ENCODE measurements at places on chromosomes 13 and 19.

GRCh38 chr19:14439014-14439413 is 5.9 kb downstream of the PKN1 start:
- DNase-seq = no peak

GRCh38 chr13:45713721-45714120 is 11.6 kb downstream of the CBY2 start:
- DNase-seq = no peak

- DNase-seq = no peak
Measured at GRCh38 chr13:97538203-97538602, 104.2 kb downstream of the RAP2A start.

GRCh38 chr13:45120967-45121831 is 889 bp downstream of the GTF2F2 start:
- peak; percentile 9 for DNase-seq

- no peak for DNase-seq
Measured at GRCh38 chr13:99157046-99157445, 43.6 kb upstream of the UBAC2 start.

DNA sequence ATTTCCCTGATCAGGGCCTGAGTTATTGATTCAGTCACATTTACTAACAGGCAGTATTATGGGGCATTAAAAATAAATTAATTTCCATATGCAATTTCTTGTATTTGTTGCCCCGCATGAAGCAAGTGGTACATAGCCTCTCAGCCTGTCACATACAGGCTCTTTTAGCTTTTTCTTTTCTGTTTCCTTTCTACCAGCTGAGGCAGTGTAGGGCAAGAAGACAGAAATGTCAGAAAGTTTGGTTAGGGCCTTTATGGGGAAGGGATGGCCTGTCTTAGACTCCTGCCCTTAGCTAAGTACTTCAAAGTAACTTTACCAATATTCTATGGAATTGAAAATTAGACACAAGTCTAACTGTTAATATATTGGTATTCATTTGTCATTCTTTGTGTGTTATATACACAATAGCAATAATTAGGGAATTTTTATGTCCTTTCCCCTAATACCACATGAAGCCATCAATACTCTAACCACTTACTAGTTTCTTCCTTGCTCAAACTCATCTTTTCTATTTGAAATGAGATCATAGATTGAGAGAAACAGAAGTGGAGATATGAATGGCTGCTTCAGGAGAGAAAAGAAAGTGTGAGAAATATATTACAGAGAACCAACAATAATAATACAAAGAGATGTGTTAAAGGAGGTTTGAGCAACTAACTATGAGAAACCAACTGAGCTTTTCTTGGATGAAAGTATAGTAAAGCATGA is 669.6 kb downstream of the PCDH17 start:
- no peak for DNase-seq

DNA sequence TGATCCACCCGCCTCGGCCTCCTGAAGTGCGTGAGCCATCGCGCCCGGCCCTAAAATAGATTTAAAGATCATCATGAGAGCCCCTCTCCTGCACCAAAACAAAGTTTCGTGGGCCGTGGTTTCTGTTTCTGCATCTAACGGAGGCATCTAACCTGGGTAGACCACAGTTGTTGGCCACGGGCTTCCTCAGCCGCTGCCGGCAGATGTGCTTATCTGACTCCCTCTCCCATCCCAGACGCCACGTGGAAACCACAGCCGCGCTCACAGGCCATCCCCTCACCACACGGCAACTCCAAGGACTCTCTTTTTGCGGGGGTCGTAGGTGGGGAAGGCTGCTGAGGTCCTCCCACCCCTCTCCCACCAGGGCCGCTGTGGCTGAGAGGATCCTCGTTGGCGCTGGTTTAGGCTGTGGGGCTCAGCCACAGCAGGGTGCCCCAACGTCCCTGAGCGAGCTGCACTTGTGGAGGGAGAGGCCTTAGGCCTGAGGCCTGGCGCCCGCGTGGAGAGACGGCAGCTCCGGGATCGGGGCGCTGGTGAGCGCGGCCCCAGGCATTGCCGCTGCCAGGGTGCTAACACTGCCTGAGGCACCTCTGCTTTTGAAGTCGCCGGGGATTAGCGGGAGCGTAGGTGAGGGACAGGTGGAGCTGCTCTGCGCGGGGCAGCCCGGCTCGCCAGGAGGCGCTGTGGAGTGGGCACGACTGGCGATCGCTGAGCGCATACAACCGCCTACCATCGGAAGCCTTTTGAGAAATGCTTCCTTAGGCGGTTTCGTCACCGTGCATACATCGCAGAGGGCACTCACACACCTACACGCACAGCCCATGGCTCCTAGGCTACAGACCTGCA is 8.9 kb downstream of the ZSCAN1 start:
- DNase-seq = no peak

DNA sequence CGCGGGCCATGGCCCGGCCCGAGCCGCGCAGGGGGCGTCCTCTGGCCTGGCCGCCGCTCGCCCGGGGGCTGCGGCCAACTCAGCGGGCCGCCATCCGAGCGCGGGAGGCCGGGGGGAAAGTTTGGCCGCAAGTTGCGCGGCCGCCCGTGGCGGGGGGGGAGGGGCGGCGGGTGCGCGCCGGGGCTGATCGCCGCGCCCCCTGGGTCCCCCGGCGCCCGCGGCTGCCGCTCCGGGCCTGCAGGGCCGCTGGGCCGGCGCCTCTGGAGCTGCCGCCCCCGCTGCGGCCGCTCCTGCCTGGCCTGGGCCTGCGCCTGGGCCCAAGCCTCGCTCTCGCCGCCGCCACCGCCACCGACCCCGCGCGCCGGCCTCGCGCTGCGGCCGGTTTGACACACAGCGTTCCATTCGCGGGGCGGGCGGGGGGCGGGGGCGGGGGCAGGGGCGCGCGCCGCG is at the start of gene NR2F6:
TSS of gene NR2F6 (minus strand) at position 385 of the 450 bp plus-strand sequence. CDS start 699 bp downstream, outside the sequence.
- no peak for DNase-seq

DNA sequence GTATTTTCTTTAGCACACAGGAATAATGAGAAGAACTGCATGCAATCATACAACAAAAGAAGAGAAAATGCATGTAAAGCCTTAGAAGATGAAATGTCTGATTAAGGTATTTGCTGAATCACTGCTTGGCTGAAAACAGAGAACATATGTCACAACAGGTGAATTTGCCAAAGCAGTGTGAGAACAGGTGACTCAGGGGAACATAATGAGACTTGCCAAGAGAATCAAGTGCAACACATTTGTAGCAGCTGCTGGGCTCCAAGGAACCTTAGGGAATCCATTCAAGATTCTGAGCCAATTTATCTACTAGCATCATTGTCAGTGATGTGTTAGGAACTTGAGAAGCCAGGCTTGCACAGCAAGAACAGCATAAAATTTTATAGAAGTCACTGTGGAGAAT is 273.1 kb downstream of the PCDH20 start:
- no peak for DNase-seq

DNA sequence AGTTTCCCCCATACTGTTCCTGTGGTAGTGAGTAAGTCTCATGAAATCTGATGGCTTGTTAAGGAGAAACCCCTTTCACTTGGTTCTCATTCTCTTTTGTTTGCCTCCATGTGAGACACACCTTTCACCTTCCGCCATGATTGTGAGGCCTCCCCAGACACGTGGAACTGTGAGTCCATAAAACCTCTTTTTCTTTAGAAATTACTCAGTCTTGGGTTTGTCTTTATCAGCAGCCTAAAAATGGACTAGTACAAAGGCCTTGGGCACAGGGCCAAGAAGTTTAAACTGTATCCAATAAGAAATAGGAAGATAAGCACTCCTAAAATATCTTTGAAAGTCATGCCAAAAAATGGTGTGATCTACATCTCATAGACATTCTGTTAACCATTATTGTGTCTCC is 176.9 kb downstream of the TBC1D4 start:
- no peak for DNase-seq

DNA sequence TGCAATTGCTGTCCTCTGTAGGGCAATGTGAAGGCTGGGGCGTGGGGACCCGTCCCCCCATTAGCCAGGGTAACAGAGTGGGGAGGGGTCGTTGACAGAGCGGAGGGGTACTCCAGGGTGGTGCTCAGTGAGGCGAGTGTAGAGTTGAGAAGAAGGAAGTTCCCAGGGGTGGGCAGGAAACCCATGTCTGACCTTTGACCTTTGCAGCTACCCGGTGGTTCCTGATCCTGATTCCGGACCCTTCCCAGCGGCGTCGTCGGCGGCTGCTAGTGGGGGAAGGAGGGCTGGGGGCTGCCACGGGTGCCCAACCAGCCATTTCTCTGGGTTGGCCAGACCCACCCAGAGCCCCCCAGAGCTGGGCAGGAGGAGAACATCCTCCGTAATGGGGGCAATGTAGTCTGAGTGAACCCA is 2.1 kb upstream of the PLVAP start:
- DNase-seq = no peak

DNA sequence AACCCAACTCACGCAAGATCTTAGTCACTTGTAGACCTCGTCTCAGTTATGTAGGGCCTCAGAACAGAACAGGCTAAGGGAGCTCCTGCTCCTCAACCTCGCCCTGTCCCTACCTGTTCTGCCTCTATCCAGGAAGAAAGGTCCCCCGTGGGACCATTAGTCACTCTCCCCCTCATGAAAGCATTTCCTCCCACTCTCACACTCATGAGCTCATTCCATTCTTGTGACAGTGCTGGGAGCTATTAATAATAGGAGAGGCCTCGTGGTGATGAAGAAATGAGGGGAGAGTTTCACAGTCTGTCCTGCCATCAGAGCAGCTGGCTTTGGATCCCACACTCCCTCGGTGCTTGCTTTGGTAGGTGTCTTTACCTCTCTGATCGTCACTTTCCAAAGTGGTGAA is 10.2 kb downstream of the PPP2R1A start:
- no peak for DNase-seq

DNA sequence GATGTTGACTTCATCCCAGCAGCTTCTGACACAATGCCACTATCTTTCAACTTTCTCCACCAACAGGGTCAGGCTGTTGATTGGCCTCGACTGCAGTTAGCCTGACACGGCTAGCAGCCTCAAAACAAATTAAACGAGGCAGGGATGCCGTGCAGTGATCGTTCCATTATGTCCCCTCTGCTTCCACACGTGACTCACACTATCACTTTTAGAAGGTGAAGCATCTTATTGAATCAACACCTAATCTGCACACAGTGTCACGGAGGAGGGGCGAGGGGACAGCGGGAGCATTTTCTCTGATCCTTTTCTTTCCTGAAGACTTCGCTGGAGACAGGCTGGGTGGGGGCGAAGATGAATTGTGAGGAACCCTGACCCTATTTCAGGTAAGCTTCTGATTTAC is 241.9 kb upstream of the ZNF507 start:
- DNase-seq = no peak

DNA sequence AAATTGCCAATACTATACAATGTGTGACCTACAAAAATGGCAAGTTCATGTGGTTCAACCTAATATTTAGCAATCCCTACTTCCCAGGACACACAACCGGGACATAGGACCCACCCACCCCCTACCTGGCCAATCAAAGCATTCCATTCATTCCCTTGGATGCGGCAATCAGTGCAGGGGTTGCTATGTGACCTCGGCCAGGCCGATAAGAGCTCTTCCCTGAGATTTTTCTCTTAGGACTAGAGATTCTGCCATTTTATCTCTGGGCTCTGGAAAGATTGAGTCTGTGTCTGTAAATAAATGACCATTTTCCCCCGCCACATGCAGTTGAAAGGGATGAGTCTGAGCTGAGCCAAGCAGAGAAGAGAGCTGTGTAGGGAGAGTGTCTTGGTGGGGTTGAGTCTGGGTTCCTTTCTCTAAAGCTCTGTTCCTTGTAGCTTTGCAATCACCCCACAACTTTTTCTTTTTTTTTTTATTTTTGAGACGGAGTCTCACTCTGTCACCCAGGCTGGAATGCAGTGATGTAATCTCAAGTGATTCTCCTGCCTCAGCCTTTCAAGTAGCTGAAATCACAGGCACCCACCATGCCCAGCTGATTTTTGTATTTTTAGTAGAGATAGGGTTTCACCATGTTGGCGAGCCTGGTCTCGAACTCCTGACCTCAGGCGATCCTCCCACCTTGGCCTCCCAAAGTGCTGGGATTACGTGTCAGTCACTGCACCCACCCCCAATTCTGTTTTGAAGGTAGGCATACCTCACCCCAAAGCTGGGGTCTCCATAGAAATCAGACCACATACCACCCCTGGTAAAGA is 7.4 kb downstream of the IFNL1 start:
- no peak for DNase-seq

- no peak for DNase-seq
Measured at GRCh38 chr19:42051166-42052115, 18.6 kb downstream of the GRIK5 start.

GRCh38 chr19:789701-790060 is 7.6 kb upstream of the PTBP1 start:
- no peak for DNase-seq

All from central memory CD4-positive, alpha-beta T cell (primary cell).